ENCODE measurements at places on chromosomes 2 and 18.

DNA sequence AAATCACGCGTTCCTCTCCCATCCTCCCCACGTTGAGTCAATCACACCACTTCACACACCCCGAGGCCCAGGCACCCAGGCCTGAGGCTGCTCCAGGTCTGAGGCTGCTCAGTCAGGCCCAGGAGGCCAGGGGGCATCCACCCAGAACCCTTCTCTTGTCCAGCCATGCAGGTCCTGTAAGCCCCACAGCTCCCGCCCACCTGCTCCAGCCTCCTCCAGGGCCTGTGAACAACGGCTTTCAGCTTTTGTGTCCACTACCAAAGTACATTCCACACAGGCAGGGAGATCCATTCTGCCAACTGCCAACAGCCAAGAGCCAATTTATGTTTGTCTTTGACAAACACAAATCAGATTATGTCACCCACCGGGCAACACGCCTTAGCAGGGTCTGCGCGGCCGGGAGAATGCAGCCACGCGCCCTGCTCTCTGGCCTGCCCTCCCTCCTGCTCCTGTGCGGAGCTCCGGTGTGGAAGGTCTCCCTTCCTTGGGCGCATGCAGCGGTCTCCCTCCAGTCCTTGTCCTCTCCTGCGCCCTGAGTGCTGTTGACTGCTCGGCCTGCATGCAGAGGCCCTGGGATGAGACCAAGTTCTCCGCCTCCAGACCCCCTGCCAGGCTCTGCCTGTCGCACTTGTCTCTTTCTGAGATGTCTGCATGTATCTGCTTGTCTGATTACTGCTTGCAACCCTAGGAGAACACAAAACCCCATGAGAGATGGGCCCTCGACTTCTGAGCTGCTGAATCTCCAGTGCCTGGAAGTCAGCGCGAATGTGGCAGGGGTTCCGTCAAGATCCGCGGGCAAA lies 146.6 kb downstream of the ZNF516 start:
- peak; percentile 60 for DNase-seq

DNA sequence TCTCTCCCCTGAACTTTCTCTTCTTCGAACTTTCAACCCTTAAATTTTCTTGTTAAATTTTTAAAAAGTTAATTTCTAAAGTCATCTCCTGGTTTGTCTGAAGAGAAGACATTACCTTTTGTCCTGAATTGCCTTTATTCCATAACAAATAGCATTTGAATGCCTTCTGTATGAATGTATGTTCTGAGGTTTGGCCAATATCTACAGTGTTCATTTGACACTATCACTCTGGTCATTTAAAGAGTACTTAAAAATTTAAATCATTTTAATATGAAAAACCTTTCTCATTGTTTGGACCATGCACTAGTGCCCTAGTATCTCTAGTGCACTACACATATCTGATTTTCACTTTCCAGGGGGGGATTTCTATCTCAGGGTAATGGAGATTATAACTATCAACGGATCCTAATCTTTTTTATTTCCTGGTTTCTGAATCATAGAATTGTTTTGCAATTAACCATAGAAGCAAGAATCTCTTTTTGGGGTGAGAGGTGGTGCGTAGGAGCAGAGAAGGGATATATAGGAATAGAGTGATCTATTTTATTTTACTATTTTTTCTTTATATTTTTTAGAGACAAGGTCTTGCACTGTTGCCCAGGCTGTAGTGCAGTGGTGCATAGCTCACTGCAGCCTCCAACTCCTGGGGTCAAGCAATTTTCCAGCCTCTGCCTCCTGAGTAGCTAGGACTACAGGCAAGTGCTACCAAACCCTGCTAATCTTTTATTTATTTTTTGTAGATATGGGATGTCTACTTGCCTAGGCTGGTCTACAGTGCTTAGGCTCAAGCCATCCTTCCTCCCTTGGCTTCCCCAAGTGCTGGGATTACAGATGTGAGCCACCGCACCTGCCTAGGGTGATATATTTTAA lies 25.5 kb downstream of the TANC1 start:
- no peak for DNase-seq

DNA sequence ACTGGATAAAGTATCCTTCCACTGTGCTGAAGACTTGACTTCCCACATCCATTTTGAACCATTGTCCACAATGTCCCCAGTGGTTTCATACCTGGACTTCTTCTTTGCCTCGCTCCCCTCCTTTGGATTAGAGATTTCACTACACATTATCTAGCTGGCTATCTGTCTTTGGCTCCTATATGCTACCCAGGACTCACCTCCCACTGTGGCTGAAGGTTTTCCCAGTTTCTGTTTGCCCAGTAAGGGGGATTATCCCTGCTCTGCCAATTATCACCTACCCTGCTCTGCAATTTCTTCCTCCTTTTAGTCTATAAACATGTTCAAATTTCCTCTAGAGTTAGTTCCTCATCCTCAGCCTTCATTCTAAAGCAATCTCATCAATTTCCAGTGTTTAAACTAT lies 9.1 kb downstream of the NDUFS1 start:
- DNase-seq = no peak

DNA sequence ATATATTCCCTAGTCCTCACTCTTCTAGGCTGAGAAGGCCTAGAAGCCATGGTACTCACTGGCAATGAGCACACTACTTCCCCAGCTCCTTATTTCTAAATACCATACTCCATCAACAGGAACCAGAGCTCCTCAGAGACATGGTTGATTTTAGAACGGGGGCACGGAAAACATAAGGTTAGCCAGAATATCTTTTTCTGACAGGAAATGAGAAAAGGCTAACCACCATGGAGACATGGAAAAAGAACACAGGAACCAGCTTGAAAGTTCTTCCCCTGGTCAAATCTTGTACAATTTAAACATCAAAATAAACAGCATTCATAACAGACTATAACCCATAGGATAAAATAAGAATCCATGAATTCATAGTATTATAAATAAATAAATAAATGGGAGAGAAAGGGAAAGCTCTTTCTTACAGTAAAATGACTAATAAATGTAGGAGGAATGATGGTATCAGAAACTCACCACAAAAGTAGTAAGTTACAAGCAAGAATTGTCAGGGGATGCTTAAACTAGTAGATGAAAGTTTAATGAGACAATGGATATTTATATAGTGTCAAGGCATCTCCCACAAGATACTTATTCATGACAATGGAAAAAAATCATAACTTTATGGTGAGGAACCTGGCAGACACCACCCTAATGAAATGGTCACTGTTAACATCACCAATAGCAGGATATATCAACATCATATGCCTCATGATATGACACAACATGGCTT lies 20.6 kb upstream of the GCC2 start:
- DNase-seq = no peak

DNA sequence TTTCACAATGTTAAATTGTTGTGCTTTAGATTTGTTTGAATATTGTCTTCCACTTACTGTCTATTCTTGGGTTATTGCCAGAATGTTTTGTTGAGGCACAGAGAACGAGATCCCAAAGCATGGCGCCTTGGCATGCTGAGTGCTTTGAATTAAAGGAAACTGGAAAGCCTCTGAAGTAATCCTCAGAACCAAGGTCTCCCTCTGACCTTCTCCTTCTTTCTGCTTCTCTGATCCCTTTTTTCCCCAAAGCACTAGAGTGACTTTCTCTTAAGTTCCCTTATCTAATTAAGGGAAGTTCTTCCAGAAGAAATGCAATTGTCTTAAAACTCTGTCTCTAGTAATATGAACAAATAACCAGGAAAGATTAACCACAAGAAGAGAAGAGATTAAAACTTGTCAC lies 214.7 kb downstream of the SPP2 start:
- no peak for DNase-seq

DNA sequence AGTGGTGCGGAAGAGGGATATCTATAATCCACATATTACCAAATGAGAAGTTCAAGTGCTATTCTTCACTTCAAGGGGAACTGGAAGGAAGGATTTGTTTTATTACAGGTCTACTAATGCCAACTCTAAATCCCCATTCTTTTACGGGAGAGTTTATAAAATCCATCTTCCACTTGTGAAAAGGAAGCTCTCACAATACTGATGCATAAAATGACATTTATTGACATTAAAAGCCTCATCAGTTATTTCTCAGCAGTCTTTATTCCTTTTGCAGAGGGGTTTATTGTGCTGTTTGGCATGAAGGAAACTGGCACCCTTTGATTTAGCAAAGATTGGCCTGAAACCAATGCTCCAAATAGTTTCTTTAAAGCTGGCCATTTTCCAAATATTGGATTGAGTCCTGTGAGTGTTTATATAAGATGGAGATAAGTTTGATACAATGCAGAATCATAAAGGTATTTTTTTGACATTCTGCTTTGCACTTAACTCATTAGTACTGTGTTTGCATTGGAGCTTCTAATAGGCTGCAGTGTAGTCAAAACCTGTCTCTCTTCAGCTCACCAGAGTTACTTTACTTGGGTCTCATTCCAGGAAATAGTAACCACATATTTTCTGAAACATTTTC lies 26.6 kb downstream of the LRP1B start:
- DNase-seq = no peak

- DNase-seq = no peak
These were observed 8.8 kb upstream of the SH3RF3 start for GRCh38 chr2:109120166-109120565.

GRCh38 chr18:3615374-3615985 lies 165.5 kb downstream of the TGIF1 start:
- no peak for DNase-seq

- DNase-seq = no peak
These were observed 233.8 kb upstream of the NOL4 start for GRCh38 chr18:34458410-34458977.

GRCh38 chr18:62288665-62289008 lies 36.5 kb upstream of the TNFRSF11A start:
- no peak for DNase-seq

- DNase-seq = peak; percentile 66
These were observed 799 bp upstream of the KIF1A start for GRCh38 chr2:240820607-240821428.

DNA sequence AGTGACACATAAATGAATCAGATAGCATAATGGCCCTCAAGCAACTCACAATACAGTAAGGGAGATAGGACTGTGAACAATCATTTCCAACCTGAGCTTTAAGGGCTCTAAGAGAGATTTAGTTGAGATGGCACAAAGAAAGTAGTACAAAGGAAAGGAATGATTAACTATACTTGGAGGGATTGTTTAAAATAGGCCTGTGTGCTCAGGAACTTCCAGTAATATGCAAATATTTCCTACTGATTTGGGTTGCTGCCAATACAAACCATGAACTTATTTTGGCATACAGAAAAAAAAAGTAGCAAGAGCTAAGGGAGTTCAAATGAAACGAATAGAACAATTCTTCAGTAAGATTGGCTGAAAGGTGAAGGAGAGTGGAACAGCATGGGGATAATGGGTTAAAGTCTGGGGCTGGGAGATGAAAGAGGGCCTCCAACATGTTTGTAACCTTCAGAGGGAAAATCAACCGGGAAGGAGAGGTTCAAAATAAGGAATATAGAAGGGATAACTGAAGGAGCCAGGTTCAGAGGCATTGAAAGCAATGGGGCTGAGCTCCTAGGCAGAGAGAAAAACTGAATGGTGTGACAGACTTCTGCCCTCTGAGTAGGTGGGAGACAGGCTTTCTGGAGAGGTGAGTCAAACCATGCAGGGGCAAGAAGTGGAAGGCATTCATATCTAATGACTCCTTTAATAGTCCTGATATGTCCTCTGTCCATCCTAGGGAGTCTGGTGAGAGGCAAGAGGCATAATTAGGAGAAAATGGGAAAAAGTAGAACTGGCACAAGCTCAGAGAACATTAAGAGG lies 83.5 kb downstream of the DNAH7 start:
- DNase-seq = no peak

GRCh38 chr2:167992278-167992677 lies 255.1 kb downstream of the STK39 start:
- no peak for DNase-seq

GRCh38 chr18:74869904-74870863 lies 272.5 kb downstream of the ZNF407 start:
- DNase-seq = no peak

GRCh38 chr2:190938771-190939335 lies 58.2 kb downstream of the GLS start:
- DNase-seq = no peak

GRCh38 chr2:205914213-205915129 lies 171.5 kb downstream of the INO80D start:
- peak; percentile 57 for DNase-seq

GRCh38 chr2:11406958-11407381 lies 59.0 kb downstream of the E2F6 start:
- no peak for DNase-seq

DNA sequence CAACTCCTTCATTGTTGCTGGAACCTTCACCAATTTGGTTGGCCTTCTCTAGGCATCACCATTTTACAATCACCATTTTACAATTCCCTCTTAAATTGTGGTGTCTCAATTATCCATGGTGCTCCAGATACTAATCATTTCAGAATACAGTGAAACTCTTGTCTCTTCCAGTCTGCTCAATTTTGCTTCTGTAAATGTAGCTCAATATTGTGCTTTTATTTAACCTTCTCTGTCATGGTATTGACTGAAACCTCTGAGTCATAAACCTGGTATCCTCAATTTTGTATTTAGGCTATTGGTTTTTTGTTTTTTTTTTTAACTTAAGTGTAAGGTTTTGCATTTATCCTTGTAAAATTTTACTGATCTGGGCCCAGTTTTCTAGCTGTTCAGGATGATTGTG lies 16.1 kb downstream of the STRADB start:
- DNase-seq = no peak

DNA sequence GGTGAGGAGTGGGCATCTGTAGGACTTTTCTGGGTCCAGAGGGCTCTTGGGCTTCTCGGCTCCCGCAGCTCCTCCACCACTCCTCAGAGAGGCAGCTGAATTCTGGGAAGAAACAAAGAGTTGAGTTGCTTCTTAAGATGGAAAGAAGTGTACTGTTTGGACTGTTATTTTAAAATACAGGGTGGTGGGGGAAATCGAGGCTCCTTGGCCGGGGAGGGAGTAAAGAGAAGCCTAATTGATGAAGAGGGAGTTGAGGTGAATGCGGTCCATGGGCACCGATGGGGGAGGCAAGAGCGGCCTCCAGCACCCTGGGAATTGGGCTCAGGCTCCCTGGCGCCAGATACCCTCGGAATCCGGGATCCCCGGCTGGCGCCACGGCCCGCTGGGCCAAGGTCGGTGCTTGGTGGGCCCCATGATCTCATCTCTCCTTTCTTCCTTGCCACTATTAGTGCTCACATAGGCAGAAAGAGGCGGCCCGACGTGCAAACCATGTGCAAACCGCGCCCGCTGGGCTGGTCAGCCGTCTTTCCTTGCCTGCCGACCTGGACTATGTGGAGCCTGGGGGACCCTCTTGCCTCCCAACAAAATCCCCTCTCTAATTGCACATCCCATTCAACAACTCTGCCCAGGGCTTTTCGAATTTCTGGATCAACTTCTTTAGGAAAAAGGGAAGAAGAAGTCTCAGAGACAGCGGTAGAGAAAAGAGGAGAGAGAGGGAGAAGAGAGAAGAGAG lies 604 bp upstream of the SIX3 start:
- DNase-seq = no peak

- DNase-seq = no peak
These were observed 15.4 kb upstream of the STAT4 start for GRCh38 chr2:191166111-191166755.

GRCh38 chr2:64289251-64289650 lies 145.0 kb upstream of the PELI1 start:
- no peak for DNase-seq

DNA sequence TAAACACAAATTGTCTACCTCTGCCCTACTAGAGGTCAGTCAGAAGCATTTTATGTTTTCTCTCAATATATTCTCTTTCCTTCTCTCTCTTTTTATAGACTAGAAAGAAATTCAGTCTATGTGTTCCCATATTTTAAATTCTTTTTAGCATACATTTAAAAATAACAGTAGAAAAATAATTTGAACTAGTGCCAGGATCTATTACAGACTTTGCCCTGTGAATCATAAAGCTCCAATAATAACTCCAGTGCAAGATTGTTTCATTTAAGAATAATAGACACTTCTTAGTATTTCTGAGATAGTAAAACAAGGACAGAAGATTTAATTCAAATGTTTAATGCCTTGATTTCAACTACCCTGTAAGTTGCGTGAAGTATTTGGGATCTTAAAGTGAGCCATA lies 60.1 kb downstream of the ITGB6 start:
- DNase-seq = no peak

Measured in NCI-H774 (cell line).